CD14-positive monocyte (primary cell): ENCODE measurements at places on chromosomes 13 and 19. TPM values are rescaled to one million over a fixed set of nuclear protein-coding genes. Genes with fewer than 3 reads are reported as not detected.

Gene MLNR
- not detected for polyA plus RNA-seq

Gene C1QTNF9
- polyA plus RNA-seq: not detected

Gene UQCRFS1
- polyA plus RNA-seq: 108 TPM

Gene PTGIR
- 12.8 TPM for polyA plus RNA-seq

Gene ZNF699
- 18.5 TPM for polyA plus RNA-seq

Gene MISP
- polyA plus RNA-seq: not detected

Gene CAPN12
- polyA plus RNA-seq: not detected

Gene UBE2L5
- not detected in 2 replicates for polyA plus RNA-seq

Gene CBY2
- not detected in 2 replicates for polyA plus RNA-seq

Gene TTC9B
- not detected in 2 replicates for polyA plus RNA-seq

Gene EBI3
- 0.40 and 1.0 TPM in 2 replicates for polyA plus RNA-seq

Gene FXYD7
- polyA plus RNA-seq: not detected

Gene OPA3
- 5.6 and 6.0 TPM in 2 replicates for polyA plus RNA-seq

Gene TSKS
- 0.81 and 1.1 TPM in 2 replicates for polyA plus RNA-seq

Gene ZGLP1
- 3.5 and 5.0 TPM in 2 replicates for polyA plus RNA-seq

Gene DACH1
- 0.64 and 0.69 TPM in 2 replicates for polyA plus RNA-seq

Gene C19orf38
- 134 TPM for polyA plus RNA-seq

Gene ZNF578
- polyA plus RNA-seq: not detected

Gene PODNL1
- polyA plus RNA-seq: 1.3 TPM

Gene ZNF772
- 1.2 TPM for polyA plus RNA-seq

Gene ZNF296
- 3.8 TPM for polyA plus RNA-seq

Gene ZIC5
- polyA plus RNA-seq: not detected

Gene CXCL17
- not detected for polyA plus RNA-seq

Gene LGALS7B
- polyA plus RNA-seq: not detected

Gene GPR12
- not detected for polyA plus RNA-seq

Gene IL4I1
- polyA plus RNA-seq: 7.0 TPM

Gene ZNF540
- polyA plus RNA-seq: not detected

Gene ABHD8
- 11.3 and 21.8 TPM in 2 replicates for polyA plus RNA-seq

Gene MADCAM1
- polyA plus RNA-seq: not detected

Gene CYP2A13
- not detected for polyA plus RNA-seq

Gene ADAMTS10
- polyA plus RNA-seq: not detected

Gene C19orf18
- polyA plus RNA-seq: not detected in 2 replicates

Gene SIX5
- polyA plus RNA-seq: not detected

Gene ZNF442
- polyA plus RNA-seq: 0.39 TPM

Gene SYCN
- not detected in 2 replicates for polyA plus RNA-seq

Gene PLK5
- polyA plus RNA-seq: not detected

Gene APOC4
- polyA plus RNA-seq: not detected
